ENCODE measurements at places on chromosomes 5 and 9.

GRCh38 chr9:108053555-108054061, 564.0 kb upstream of the KLF4 start:
- peak; percentile 88 for DNase-seq

DNA sequence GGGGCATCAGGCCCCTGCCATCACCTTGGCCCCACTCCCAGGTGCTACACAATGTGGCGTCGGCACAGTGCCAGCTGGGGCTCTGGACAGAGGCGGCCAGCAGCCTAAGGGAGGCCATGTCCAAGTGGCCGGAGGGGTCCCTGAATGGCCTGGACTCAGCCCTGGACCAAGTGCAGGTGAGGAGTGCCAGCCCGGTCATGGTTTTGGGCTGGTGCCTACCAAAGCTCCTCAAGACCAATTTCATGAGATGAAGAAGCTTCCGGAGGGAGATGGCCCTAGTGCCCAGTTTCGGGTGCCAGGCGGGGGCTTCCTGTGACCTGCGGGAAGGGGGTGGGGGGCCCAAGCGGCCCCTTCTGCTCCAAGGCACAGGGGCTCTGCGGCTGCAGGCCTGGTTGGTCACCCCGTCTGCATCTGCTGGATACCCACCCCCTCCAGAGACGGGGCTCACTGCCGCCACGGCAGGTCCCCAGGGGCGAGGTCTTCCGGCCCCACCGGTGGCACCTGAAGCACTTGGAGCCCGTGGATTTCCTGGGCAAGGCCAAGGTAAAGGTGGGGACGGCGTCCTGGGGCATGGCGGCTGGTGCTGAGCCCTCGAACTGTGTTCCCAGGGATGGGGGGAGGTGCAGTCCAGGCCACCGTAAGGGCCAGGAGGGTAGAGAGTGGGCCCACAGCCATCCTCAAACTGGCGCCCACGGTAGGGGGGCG, 5.8 kb downstream of the NOXA1 start:
- no peak for DNase-seq

DNA sequence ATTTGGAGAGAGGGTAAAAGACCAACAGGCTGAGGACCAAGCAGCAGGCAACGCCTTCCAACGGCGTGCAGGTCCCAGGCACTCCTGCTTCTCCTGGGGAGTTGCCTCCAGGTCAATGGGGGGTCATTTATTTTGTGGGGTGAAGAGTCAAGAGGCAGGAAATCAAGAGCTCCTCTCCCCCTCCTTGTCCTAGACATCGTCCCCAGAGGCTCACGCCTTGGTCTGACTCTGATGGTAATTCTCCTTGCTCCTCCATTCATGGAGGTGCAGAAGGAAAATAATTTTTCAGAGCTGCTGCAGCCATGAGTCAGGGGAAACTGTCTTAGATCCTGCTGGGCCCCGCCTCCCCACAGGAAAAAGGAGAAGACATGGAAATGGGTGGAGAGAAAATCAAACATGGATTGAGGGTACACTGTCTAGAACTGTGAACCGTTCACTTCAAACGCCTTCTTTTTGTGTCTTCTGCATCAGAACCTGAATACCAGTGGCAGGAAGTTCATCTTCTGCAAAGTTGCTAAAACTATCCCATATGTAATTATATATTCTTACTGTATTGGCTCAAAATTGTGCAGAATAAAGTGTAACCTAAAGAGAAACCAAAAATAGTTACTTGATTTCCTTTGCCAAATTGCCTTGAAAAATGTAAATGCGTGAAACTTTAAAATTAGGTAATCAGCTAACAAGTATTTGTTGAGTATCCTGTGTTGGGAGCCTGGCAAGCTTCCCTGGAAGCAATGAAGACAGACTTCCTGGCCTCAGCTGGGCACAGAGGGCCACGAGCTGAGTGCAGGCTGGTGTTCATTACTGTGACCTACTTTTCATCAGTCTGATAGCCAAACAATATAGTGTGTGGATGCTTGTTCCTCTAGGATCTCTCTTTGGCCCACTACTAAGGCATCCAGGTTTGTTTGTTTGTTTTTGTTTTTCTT, 142.0 kb downstream of the CMYA5 start:
- no peak for DNase-seq

DNA sequence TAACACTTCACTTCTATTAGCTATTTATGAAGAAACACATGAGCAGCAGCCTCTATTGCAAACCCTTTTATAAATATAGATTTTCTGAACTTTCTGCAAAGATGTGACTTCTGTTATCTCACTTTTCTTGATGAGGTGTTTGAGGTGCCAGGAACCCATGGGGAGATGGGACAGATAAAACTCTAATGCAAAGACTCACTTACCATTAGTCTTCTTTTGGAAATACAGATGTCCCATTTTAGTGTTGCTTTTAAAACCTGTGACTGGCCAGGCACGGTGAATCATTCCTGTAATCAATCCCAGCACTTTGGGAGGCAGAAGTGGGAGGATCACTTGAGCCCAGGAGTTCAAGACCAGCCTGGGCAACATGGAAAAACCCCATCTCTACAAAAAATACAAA, 171.3 kb upstream of the GAS1 start:
- no peak for DNase-seq

DNA sequence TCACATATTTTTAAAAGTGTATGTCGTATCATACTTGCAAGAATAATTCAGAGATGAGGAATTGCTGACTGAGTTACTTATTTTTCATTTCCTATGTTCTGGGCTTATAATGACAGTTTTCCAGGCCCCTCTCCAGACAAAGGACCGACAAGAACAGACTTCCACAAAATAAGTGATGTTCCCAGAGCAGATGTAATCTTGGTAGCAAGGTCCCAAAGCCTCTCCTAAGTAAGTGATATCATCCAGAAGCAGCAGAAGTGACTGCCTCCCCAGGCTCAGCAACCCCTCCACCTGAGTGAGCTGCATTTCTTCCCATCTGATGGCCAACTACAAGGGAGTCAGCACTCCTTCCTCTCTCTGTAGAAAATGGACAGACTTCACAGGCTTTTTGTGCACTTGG, 57.1 kb downstream of the SEMA6A start:
- DNase-seq, result no peak

GRCh38 chr9:137498720-137499150, 39.6 kb upstream of the NSMF start:
- no peak for DNase-seq

DNA sequence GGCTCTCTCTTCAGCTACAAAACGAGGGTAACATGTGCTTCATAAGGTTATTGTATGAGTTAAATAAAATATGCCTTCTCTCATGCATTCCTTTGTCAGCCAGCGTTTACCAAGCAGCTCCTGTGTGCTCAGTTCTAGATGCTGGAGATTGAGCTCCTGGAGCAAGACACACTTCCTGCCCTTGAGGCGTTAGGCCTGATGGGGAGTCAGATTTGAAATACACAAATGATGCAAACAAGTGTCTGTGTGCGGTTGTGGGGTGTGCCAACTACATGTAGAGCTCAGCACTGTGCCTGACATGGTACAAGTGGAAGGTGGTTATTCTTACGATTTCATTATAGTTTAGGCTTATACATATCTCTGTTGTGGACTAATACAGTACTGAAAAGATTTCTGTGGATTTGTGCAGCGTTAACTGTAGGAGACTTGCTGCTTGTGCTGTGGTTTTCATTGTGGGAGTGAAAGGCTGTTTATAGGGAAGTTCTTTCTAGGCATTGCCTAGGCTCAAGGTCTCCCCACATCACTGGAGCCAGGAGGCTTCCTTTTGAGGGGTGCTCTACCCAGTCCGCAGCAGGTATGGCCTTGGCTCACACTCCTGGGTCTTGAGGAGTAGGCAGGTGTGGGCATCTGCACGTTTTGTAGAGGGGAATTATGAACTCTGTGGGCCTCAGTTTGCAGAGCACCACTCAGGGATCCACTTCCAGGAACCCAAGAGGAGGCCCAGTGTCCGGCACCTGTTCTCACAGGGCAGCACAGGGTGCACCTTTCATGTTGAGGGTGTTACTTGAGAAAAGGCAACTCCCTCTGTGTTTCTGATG, 39.8 kb upstream of the ANGPTL2 start:
- peak; percentile 44 for DNase-seq

DNA sequence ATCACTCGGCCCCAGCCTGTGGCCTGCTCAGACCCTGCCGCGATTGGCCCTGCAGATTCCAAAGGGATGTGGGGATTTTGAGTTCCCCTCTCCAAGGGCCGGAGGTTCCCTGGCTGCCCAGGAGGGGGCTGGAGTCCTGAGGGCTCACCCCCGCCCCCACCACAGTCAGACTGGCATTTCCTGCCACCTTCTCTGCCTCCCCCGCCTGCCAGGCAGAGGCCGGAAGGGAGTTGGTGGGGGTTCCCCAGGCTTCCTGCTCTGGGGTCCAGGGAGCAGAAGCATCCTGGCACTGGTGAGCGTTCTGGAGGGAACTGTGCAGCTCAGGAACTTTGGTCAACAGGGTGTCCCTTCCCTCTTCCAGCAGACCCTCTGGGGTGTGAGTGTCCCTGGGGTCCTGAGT, 70.6 kb downstream of the RXRA start:
- DNase-seq, result no peak

DNA sequence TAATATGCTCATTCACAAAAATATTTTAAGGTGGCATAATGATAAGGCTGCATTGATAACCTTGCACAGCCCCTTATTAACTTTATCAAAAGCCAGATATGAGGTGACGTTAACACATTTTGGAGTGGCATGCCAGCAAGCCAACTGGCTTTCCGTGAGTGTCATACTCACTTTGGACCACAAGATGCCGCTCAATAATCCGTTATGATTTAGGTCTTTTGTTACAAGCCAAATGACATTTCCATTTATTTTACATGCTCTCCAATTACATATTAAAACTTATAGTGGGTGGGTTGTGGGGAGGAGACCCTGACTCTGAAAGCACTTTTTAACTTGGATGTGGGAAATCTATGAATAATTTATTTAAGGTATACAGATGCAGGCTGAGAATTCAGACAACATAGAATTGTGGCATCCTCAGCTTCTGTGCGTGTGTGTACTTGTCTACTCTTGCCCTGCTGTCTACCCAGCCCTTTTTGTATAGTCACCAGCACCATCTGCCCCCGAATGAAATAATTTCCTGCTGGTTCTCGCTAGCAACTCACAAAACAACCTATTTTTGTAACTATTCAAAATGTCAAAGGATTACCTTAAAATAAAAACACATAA, 305.1 kb downstream of the PSAT1 start:
- peak; percentile 38 for DNase-seq

DNA sequence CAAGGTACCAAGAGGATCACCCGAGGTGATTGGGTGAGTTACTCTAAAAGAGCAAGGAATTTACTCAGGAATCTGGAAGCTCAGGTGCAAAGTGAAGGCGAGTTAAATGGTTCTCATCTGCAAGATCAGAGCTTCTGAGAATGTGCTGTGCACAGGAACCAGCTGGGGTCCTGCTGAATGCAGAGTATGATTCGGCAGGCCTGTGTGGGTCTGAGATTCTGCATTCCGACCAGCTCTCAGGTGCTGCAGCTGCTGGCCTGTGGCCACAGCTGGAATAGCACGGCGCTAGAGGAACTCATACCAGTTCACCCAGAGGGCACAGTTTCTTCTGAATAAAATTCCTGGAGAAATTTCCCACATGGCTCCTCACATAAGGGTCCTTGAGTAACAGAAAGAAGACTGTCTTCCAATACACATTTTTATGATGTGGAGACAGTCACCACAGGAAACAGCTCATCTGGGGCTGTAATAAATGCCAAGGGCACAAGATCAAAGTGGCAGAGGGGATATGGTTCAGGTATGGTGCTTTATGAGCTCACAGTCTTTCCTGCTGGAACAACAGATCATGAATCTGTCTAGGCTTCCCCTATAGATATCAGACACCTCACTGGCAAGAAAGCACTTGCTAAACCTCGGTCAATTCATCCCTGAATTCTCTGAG, 83.9 kb downstream of the PTPN3 start:
- DNase-seq, result no peak

- no peak for DNase-seq
These were observed 11.9 kb upstream of the TBC1D9B start for GRCh38 chr5:179919487-179920060.

DNA sequence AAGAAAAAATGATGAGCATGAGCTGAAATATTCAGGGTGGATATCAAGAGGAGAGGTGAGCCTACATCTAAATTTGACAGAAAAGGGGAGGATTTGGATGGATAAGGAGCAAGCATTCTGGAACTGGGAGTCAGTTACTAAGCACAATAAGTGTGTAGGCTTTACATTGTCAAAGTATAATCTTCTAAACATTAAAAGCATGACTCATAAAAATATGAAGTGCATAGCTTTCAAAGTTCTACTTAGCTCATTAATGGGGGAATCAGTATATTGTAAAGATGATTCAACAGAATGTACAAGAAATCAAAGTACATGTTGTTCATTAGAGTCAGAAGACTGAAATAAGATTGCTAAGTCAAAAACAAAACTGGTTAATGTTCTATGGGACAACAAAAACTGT, 248.0 kb upstream of the GAS1 start:
- DNase-seq, result peak; percentile 58
